ENCODE measurements at places on chromosomes 13 and 19.

DNA sequence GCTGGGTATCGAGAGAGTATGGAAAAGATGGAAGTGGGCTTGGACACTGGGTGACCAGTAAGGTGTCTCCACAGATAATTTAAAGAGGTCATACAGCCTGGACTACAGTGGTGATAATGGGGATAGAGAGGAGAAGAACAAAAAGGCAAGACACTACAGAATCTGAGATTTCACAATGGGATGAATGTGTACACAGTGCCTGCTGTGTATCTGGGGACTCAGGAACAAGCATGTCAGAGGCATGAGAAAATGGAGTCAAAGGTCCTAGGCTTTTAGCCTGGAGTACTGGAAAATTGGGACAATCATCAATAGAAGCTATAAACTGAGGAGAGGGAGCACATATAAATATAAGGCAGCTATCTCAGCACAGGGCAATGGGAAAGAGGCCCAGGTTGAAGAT lies 69.4 kb downstream of the TSC22D1 start:
- DNase-seq, result no peak

GRCh38 chr19:27822336-27822735 lies 1390.6 kb downstream of the UQCRFS1 start:
- no peak for DNase-seq

GRCh38 chr13:41193469-41193868 lies 900 bp downstream of the KBTBD7 start:
- no peak for DNase-seq

DNA sequence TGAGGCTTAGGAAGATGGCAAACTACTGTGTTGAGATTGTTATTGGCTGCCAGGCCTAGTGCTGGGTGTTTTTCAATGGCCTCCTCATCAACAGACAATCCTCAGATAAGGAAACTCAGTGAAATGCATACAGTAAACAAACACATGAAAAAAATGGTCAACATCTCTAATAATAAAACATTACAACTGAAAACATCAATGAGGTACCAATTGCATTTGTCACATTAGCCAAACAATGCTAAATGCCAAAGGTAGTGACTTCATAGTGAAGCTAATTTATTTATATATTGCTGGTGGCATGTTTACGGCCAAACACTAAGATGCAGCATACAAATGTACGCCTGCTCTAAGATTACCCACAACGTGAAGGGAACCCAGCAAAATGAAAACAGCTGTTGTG lies 224.0 kb upstream of the UBL3 start:
- DNase-seq, result no peak

- DNase-seq, result no peak
These were observed 80.0 kb upstream of the TM9SF2 start for GRCh38 chr13:99421271-99421670.

DNA sequence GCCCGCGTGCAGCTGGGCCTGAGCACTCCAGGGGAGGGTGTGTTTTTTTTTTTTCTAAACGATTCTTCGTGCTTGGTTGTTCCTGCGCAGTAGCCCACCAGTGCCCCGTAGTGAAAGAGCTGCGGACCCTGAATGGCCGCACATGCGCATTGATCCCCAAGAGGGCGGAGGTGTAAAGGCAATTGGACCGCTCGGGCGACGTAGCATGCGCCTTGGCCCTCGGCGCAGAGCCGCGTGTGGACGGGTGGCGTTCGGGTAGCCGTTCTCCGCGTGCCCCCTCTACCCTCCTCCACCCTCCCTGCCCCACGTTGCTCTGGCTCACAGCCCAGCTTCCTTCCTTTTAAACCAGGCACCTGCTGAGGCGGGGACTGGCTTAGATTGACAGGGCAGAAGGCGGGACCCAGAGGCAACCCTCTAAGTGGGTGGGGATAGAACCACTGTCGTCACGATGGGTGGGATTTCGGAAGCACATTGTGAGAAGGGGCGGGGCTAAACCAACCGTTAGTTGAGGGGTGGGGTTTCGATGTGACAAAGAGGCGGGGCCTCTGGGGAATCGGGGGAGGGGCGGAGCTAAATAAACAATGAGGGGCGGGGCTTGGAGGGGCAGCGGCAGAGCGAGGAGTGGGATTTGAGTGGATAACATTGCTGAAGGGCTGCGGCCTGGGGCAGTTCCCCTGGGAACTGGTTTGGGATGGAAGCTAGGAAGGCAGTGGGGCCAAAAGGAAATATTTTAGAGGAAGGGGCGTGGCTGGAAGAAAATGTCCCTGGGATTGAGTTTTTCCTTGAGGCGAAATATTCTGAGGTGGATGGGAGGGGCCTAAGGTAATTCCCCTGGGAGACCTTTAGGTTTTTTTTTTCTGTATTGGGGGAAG lies 543 bp upstream of the NUP62 start:
- peak; percentile 88 for DNase-seq

- no peak for DNase-seq
These were observed 780.4 kb upstream of the SLITRK6 start for GRCh38 chr13:86579662-86580061.

DNA sequence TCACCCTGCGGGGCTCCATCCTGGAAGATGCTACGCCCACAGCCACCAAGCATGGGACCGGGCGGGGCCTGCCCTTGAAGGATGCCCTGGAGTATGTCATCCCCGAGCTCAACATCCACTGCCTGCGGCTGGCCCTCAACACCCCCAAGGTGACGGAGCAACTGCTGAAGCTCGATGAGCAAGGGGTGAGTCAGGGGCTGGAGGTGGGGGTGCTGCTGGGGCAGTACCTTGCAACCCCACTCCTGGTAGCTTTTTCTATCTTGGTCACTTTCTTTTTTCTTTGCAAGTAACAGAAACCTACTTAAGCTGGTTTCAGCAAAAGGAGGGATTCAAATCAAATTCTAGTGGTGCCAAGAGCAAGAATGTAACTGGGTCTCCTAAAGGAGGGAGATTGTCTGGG lies 124.1 kb downstream of the DPF1 start:
- no peak for DNase-seq

- no peak for DNase-seq
These were observed 27.7 kb downstream of the SBNO2 start for GRCh38 chr19:1146412-1146699.

DNA sequence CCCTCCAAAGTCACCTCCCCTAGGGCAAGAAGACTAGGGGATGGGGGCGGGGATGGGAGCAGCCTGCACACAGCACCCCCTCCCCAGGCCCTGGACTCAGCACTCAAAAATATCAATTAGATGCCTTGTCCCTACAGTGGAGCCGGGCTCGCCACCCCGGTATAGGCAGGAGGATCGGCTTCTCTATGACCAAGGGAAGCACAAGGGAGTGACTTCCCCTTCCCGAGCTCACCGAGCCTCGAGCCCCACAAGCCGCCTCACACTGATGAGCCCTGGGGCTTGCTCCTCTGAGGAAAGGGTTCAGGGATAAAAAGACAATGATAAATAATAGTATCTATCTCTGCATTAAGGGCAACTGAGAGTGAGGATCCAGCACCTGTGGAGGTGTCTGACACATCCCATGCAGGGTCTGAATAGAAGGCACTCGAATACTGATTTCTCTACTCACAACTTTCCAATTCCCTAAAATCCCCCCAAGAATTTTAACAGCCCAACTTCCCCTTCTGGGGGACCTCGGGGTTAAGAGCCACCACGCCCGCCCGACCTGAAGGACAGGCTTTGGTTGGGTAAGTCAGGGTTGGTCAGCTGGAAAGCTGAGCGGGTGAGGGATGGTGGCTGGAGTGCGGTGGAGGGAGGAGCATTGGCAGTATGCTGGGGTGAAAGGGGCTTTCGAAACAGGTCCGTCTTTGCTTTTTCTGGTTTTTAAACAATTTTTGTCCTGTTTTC lies 51.3 kb downstream of the STK24 start:
- no peak for DNase-seq

DNA sequence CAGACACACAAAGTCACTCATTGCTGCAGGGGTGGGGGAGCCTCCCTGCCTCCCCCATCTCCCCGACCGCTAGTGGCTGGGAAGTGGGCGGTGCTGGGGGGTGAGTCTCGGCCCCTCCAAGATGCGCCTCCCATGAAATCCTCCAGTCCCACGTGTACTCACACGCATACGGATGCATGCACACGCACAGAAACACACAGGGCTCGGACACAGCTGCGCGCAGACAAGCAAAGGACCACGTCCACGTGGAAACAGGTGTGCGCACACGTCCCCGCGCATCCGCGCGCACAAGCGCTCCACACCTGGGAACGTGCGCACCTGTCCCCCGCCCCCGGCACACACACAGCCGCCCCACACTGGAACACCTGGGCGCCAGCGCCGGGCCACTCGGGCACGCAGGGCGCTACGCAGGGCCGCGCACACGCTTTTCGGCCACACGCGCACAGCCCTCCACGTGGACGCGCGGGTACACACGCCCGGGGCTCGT lies 687 bp downstream of the MATK start:
- DNase-seq, result peak; percentile 44

GRCh38 chr13:44758630-44759383 lies 182.7 kb upstream of the TSC22D1 start:
- no peak for DNase-seq

DNA sequence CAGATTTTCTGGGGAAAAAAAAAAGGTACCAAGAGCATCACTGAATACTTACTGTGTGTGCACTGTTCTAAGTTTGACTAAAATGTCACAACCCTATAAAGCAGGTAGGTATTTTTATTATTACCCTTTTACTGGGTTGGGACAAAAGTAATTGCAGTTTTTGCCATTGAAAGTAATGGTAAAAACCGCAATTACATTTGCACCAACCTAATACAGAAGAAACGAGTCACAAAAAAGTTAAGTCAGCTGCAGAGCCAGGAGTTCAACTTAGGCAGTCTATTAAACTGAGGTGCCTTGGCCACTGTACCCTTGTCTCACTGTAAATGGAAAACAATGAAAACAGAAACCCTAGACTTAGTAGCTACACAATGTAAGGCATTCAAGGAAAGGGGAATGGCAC lies 281.9 kb downstream of the SUCLA2 start:
- no peak for DNase-seq

DNA sequence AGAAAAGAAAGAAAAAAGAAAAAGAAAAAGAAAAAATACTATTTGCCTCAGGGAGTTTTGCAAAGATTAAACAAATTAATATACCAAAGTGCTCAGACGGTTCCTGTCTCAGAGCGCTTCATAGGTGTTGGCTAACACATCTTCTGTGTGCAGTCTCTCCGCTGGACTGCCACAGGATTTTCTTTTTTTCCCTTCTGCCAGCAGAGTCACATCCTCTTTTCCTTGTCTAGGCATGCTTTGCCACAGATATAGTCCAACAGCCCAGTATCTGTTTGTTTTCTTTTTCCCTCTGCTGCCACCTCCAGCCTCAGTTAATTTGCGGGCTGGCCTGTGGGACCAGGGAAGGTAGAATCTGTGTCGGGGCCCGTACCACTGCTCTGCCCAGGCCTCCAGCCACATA lies 3.4 kb upstream of the URAD start:
- no peak for DNase-seq

- DNase-seq, result no peak
These were observed 813 bp downstream of the ZNF284 start for GRCh38 chr19:44072543-44073401.

GRCh38 chr13:85436029-85436428 lies 363.2 kb downstream of the SLITRK6 start:
- no peak for DNase-seq

DNA sequence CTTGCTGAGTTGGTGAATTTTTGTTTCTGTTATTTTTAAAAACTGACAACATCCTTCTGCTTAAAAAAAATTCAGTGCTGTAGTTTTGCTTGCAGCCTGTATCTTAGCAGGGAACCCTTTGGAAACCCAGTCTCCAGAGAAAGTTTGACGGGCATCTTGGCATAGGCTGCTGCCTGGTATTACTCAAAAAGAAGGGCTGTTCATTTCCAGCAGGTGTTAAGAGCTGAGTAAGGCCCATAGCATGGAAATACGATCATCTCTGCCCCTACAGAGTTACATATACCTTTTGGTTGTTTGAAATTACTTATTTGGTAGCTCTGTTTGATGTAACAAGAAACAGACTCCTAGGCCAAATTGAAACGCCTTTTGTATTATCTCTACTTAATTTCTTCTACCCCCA lies 41.5 kb downstream of the URI1 start:
- DNase-seq, result no peak

DNA sequence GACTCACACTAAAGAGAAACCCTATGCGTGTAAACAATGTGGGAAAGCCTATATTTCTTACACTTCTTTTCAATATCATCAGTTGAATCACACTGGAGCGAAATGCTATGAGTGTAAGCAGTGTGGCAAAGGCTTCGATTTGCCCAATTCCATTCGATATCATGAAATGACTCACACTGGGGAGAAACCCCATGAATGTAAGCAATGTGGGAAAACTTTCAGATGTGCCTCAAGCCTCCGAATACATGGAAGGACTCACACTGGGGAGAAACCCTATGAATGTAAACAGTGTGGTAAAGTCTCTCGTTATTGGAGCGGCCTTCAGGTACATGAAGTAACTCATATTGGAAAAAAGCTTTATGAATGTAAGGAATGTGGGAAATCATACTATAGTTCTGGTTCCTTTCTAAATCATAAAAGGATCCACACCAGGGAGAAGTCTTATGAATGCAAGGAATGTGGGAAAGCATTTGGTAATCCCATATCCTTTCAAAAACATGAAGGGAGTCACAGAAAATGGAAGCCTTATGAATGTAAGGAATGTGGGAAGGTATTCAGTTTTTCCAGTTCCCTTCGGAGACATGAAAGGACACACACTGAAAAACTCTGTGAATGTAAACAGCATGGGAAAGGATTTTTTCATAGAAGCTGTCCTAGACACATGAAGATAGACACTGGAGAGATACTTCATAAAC lies 28.1 kb downstream of the ZNF20 start:
- DNase-seq, result no peak

DNA sequence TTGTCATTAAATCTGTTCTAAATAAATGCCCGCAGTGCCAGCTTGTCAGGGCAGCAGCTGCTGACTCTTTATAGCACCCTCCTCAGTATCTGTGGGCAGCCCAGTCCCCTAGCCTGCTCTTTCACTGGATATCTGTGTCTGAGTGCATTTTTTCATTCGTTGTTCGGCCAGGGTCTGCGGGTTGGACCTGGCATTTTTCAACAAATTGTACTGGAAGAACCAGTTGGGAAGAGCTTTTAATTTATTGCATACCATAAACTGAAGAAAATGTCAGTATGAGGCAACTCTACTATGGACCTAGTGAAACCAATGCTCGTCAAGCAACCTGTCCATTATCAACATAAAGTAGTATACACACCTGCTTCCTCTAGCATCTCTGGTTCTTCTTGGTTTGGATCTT lies 8.6 kb downstream of the NLRP13 start:
- no peak for DNase-seq

GRCh38 chr19:29001597-29002245 lies 211.2 kb downstream of the UQCRFS1 start:
- DNase-seq, result no peak

GRCh38 chr13:113060557-113061270 lies 44.9 kb upstream of the F7 start:
- no peak for DNase-seq

DNA sequence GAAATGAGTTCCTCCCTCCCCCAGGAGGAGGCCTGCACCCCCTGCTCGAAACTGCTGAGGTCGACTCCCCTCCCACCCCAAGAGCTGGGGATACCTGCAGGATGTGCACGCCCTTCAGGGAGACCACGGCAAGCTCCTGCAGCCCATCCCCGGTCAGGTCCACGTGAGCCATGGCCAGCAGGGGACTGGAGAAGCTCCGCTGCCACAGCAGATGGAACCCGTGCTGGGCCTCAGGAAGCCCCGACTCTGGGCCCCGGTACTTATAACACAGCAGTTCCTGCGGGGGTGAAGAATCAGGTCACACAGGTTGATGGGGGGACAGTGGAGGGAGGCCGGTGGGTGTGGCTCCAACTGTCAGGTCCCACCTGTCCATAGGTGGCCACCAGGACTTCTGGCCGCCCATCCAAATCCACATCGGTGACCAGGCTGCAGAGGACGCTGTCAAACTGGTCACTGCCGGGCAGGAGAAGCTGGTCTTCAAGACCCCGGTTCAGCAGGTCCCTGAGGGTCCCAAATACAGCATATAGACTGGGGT lies 4.8 kb upstream of the SLC8A2 start:
- DNase-seq, result no peak

Data from stimulated activated CD4-positive, alpha-beta T cell treated with anti-CD3 and anti-CD28 coated beads, Interleukin-4, amount 100 ng/mL, for 1 hour (primary cell).